ENCODE measurements at places on chromosomes 6 and 20. TPM values are rescaled to one million over a fixed set of nuclear protein-coding genes. Genes with fewer than 3 reads are reported as not detected.

Gene EPPIN
- not detected for total RNA-seq

Gene TPX2
- total RNA-seq: 119 TPM

Gene REPS1
- total RNA-seq: 27.0 TPM

Gene TSPO2
- not detected for total RNA-seq

Gene GRM1
- total RNA-seq: not detected

Gene PTPRT
- total RNA-seq: not detected

Gene FERMT1
- 14.4 TPM for total RNA-seq

Gene TAGAP
- not detected for total RNA-seq

Gene TREM2
- 0.08 TPM for total RNA-seq

Gene ITPR3
- total RNA-seq: 51.0 TPM

Gene UNC5CL
- 0.46 TPM for total RNA-seq

Gene HFE
- total RNA-seq: 14.1 TPM

Gene NDRG3
- 19.9 TPM for total RNA-seq

Gene TMEM170B
- total RNA-seq: 0.72 TPM

Gene CST3
- total RNA-seq: 376 TPM

Gene SIRPG
- not detected for total RNA-seq

Gene RAD21L1
- total RNA-seq: not detected

Gene HLA-DOB
- total RNA-seq: 0.21 TPM

Gene SMIM8
- total RNA-seq: 2.3 TPM

Gene OVOL2
- total RNA-seq: 0.35 TPM

Gene AARS2
- 7.7 TPM for total RNA-seq

Gene ZSCAN31
- 1.2 TPM for total RNA-seq

Gene DDO
- total RNA-seq: 0.09 TPM

Gene SLCO4A1
- total RNA-seq: 10.3 TPM

Gene RIMS4
- 2.4 TPM for total RNA-seq

Gene TCF15
- not detected for total RNA-seq

Gene TBP
- total RNA-seq: 13.6 TPM

Gene SLC44A4
- not detected for total RNA-seq

Gene SEC23B
- total RNA-seq: 50.9 TPM
